Effector memory CD8-positive, alpha-beta T cell (primary cell): ENCODE measurements at places on chromosomes 6 and 20.

DNA sequence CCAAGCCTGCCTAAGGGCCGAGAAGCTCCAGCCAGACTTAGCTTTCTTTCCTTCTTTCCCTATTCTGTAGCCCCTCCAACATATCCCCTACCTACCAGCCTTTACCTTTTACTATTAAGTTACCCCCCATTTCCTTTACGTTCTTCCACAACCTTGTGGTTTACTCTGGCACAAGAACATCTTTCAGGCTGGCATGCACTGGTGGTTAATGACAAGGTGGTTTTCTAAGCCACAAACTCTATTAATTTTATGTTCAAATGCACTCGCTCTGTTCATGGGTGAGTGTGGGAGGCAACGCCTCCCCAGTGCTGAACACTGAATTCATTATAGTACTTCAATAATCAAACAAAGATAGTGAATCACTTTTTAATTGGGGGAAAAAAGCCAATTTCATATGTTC lies 64.4 kb downstream of the TRERF1 start:
- peaks cover 9% of the 10 kb centered on the region for H3K36me3 ChIP-seq
- DNase-seq, result peak; percentile 42
- no peaks in the 10 kb centered on the region for H3K27me3 ChIP-seq
- H3K27ac ChIP-seq, result peak overlapping the region; percentile 95
- peak overlapping the region; percentile 57 for H3K4me3 ChIP-seq
- H3K4me1 ChIP-seq, result peaks cover 73% of the 10 kb centered on the region

DNA sequence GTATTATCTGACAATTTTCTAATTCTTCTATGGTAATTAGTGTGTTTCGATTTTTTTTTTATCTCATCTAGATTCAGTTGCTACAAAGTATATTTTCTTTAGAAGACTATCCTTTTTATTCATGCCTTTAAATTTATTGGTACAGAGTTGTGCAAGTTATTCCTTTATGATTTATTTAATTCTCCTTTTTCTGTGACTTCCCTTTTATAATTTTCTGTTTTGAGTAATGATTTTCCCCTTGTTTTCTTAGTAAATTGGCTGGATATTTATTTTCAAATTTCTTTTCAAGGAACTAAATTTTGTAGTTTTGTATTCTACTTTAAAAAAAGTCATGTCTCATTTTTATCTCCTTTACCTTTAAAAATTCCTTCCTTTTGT lies 2.4 kb upstream of the IL22RA2 start:
- no peak overlapping the region for H3K27ac ChIP-seq
- peaks cover 2% of the 10 kb centered on the region for H3K4me1 ChIP-seq
- no peaks in the 10 kb centered on the region for H3K36me3 ChIP-seq
- DNase-seq, result no peak
- no peaks in the 10 kb centered on the region for H3K27me3 ChIP-seq

GRCh38 chr6:129609635-129610034 lies 100.3 kb downstream of the ARHGAP18 start:
- no peaks in the 10 kb centered on the region for H3K4me1 ChIP-seq
- H3K36me3 ChIP-seq, result peaks cover 11% of the 10 kb centered on the region
- H3K4me3 ChIP-seq, result no peak overlapping the region

- peak overlapping the region; percentile 90 for H3K27ac ChIP-seq
- no peaks in the 10 kb centered on the region for H3K27me3 ChIP-seq
- DNase-seq, result no peak
- peaks cover 59% of the 10 kb centered on the region for H3K4me1 ChIP-seq
- peak overlapping the region; percentile 36 for H3K4me3 ChIP-seq
- H3K36me3 ChIP-seq, result peaks cover 46% of the 10 kb centered on the region
These were observed 5.2 kb downstream of the FOXO3 start for GRCh38 chr6:108565893-108566292.

GRCh38 chr20:24614341-24614740 lies 144.9 kb downstream of the SYNDIG1 start:
- DNase-seq, result no peak
- H3K27me3 ChIP-seq, result peaks cover 35% of the 10 kb centered on the region
- H3K27ac ChIP-seq, result no peak overlapping the region
- no peaks in the 10 kb centered on the region for H3K4me1 ChIP-seq

GRCh38 chr6:132011582-132011981 lies 60.4 kb upstream of the CCN2 start:
- no peak overlapping the region for H3K27ac ChIP-seq
- H3K27me3 ChIP-seq, result no peaks in the 10 kb centered on the region
- H3K4me3 ChIP-seq, result no peak overlapping the region
- H3K36me3 ChIP-seq, result no peaks in the 10 kb centered on the region

- H3K36me3 ChIP-seq, result no peaks in the 10 kb centered on the region
- DNase-seq, result no peak
- no peaks in the 10 kb centered on the region for H3K4me1 ChIP-seq
- no peak overlapping the region for H3K4me3 ChIP-seq
These were observed 736.9 kb downstream of the QKI start for GRCh38 chr6:164151161-164152120.

GRCh38 chr6:106442395-106442794 lies 81.9 kb downstream of the CRYBG1 start:
- H3K4me1 ChIP-seq, result no peaks in the 10 kb centered on the region
- no peak for DNase-seq
- peaks cover 64% of the 10 kb centered on the region for H3K27me3 ChIP-seq

- no peak overlapping the region for H3K27ac ChIP-seq
- H3K4me1 ChIP-seq, result no peaks in the 10 kb centered on the region
- no peaks in the 10 kb centered on the region for H3K36me3 ChIP-seq
- no peak for DNase-seq
- H3K4me3 ChIP-seq, result no peak overlapping the region
These were observed 299.0 kb upstream of the STXBP5 start for GRCh38 chr6:146905181-146905704.

DNA sequence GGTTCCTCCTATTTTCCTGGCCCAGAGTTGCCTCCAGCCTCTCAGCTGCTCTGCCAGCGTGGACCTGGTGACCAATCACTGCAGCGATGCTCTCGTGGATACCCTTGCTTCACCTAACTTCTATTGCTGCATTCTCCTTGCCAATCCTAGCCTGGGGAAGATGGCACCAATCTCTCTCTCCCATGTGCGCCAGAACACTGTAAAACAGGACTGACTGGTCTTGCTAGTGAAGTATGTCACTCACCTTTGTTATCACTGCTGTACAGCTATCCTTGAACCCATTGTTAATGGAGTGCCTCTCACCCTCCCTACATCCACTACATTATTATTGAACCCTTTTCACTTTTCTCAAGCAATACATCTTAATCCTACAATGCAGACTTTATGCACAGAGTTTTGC lies 80.1 kb downstream of the LYRM4 start:
- no peaks in the 10 kb centered on the region for H3K36me3 ChIP-seq
- peaks cover 7% of the 10 kb centered on the region for H3K4me1 ChIP-seq
- no peak overlapping the region for H3K27ac ChIP-seq
- H3K27me3 ChIP-seq, result no peaks in the 10 kb centered on the region
- DNase-seq, result no peak

DNA sequence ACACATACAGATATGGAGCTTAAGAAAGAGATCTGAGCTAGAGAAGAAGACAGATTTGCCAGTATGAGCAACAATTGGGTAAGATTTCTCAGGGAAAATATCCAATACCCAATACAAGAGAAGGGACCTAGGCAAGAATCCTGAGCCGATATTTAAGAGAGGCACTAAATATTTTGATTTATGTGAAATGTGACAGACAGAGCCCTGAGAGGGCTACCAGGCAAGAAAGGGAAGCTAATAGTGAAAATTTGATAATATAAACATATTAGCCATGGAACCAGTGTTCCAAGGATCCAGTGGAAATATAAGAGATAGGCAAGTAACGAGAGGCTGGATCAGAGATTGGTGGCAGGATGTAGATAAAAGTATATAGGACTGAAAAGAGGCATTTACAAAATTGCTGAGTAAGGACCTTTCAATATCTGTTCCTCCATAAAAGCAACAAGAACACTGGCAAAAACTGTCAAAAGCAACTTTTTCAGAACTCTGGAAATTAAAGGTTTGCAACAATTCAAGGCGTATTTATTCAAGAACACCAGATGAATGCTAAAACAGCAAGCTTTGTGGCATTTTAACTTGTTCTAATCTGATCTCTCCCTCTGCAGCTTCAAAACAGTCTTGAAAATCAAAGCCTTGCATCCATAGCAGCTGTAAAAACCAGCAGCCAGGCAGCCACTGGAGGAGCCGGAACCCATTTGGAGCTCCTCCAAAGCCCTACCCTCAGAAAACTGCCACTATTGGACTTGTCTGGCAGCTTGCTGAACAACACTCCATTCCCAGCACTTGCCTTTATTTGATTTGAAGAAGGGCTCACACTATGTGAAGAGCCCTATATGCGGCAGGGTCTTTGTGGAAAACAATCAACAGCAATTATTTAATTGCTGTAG lies 58.8 kb downstream of the REV3L start:
- no peaks in the 10 kb centered on the region for H3K27me3 ChIP-seq
- no peaks in the 10 kb centered on the region for H3K36me3 ChIP-seq
- no peak overlapping the region for H3K4me3 ChIP-seq
- no peak overlapping the region for H3K27ac ChIP-seq
- DNase-seq, result no peak
- H3K4me1 ChIP-seq, result peaks cover 29% of the 10 kb centered on the region

DNA sequence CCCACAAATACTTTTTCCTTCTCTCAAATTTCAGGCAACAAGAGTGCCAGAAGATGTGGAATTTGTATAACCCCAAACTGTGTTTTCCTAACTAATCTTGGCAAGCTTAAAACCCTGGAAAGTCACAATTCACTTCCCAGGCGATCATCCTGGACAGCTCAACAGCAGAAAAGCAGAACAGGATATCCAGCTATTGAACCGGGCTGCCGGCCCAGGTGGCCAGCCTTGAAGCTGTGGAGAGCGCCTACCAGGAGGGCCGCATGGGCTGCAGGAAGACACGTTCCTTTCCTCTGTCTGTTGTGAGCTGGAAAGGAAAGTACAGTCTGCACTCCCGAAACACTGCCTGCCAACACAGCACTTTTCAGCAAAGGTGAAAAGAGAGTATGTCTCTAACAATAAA lies 719.7 kb upstream of the MARCKS start:
- H3K27ac ChIP-seq, result no peak overlapping the region
- no peaks in the 10 kb centered on the region for H3K4me1 ChIP-seq
- no peak for DNase-seq
- no peaks in the 10 kb centered on the region for H3K36me3 ChIP-seq
- no peaks in the 10 kb centered on the region for H3K27me3 ChIP-seq

DNA sequence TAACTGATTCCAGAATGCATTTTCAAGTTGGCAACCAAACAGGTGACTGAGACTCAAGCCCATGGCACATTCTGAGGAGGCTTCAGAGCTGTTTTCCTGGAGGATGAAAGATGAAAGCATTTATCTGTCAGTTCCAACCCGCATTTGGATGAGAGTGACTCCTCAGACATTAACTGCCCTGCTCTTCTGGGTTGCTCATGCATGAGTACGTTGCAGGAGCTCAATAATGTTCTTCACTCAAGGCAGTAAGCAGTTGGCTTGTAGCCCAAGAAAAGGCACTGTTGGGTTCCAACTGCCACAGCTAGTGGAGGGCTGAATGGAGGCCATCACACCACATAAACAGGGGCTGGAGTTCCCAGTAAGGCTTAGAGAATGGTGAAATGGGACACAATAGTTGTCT lies 155.3 kb downstream of the FUT9 start:
- H3K27me3 ChIP-seq, result no peaks in the 10 kb centered on the region
- no peak overlapping the region for H3K4me3 ChIP-seq
- no peaks in the 10 kb centered on the region for H3K36me3 ChIP-seq
- no peaks in the 10 kb centered on the region for H3K4me1 ChIP-seq
- DNase-seq, result no peak

DNA sequence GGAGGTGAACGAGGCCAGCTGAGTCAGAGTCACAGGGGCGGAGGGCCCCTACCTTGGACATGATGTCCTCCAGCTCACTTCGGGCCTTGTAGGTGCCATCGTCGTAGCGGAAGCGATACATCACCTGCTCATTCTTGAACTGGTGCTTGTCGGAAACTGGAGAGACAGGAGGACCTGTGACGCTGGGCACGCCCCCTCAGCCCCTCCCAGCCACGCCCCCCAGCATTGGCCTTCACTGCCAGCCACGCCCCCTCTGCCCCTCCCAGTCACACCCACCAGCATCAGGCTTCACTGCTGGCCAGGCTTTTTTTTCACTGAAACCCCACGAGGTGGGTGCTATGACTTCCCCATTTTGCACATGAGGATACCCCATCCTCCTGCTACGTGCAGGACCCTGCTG lies 148.2 kb downstream of the PREX1 start:
- peaks cover 5% of the 10 kb centered on the region for H3K4me1 ChIP-seq
- H3K27ac ChIP-seq, result no peak overlapping the region
- H3K27me3 ChIP-seq, result no peaks in the 10 kb centered on the region
- H3K36me3 ChIP-seq, result peaks cover 57% of the 10 kb centered on the region

- no peaks in the 10 kb centered on the region for H3K27me3 ChIP-seq
- H3K4me3 ChIP-seq, result no peak overlapping the region
- no peak overlapping the region for H3K27ac ChIP-seq
These were observed 766 bp upstream of the TINAG start for GRCh38 chr6:54307439-54307910.

GRCh38 chr6:159404296-159404695 lies 235.1 kb downstream of the FNDC1 start:
- H3K4me3 ChIP-seq, result no peak overlapping the region
- DNase-seq, result no peak
- H3K27me3 ChIP-seq, result peaks cover 13% of the 10 kb centered on the region
- no peak overlapping the region for H3K27ac ChIP-seq
- no peaks in the 10 kb centered on the region for H3K36me3 ChIP-seq

GRCh38 chr6:52174118-52174517 lies 12.1 kb upstream of the IL17A start:
- H3K36me3 ChIP-seq, result no peaks in the 10 kb centered on the region
- peaks cover 14% of the 10 kb centered on the region for H3K4me1 ChIP-seq
- no peak overlapping the region for H3K27ac ChIP-seq

- H3K27ac ChIP-seq, result no peak overlapping the region
- no peak for DNase-seq
These were observed 47.6 kb downstream of the RALGAPB start for GRCh38 chr20:38520261-38520660.

- no peaks in the 10 kb centered on the region for H3K27me3 ChIP-seq
- no peak overlapping the region for H3K4me3 ChIP-seq
- DNase-seq, result no peak
- no peak overlapping the region for H3K27ac ChIP-seq
- no peaks in the 10 kb centered on the region for H3K36me3 ChIP-seq
These were observed 129.7 kb downstream of the FIG4 start for GRCh38 chr6:109820706-109821350.

- no peaks in the 10 kb centered on the region for H3K36me3 ChIP-seq
- H3K4me1 ChIP-seq, result peaks cover 7% of the 10 kb centered on the region
- no peaks in the 10 kb centered on the region for H3K27me3 ChIP-seq
- no peak overlapping the region for H3K27ac ChIP-seq
These were observed 15.8 kb upstream of the PPP1R16B start for GRCh38 chr20:38789503-38790199.

- H3K27ac ChIP-seq, result no peak overlapping the region
- no peak for DNase-seq
- no peaks in the 10 kb centered on the region for H3K4me1 ChIP-seq
- no peaks in the 10 kb centered on the region for H3K36me3 ChIP-seq
- no peaks in the 10 kb centered on the region for H3K27me3 ChIP-seq
- no peak overlapping the region for H3K4me3 ChIP-seq
These were observed 353.9 kb downstream of the BCKDHB start for GRCh38 chr6:80460257-80460865.

DNA sequence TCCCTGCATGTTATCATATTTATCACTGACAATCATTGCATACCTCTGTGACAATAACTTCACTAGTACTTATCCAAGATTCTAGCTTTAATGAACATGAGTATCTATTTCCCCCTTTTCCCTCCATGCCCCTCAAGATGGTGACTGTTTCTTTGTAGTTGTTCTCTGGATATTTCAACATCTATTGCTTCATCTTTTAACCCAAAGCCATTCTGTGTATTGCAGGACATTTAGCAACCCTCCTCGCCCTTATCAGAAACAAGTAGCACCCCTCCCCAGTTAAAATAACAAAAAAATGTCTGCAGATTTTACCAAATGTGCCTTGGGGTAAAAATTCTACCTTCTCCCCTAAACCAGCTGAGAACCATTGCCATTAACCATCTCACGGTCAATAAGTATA lies 979.8 kb upstream of the MANEA start:
- no peak overlapping the region for H3K27ac ChIP-seq
- H3K4me3 ChIP-seq, result no peak overlapping the region
- DNase-seq, result no peak
